ENCODE measurements at places on chromosomes 2 and 18.

DNA sequence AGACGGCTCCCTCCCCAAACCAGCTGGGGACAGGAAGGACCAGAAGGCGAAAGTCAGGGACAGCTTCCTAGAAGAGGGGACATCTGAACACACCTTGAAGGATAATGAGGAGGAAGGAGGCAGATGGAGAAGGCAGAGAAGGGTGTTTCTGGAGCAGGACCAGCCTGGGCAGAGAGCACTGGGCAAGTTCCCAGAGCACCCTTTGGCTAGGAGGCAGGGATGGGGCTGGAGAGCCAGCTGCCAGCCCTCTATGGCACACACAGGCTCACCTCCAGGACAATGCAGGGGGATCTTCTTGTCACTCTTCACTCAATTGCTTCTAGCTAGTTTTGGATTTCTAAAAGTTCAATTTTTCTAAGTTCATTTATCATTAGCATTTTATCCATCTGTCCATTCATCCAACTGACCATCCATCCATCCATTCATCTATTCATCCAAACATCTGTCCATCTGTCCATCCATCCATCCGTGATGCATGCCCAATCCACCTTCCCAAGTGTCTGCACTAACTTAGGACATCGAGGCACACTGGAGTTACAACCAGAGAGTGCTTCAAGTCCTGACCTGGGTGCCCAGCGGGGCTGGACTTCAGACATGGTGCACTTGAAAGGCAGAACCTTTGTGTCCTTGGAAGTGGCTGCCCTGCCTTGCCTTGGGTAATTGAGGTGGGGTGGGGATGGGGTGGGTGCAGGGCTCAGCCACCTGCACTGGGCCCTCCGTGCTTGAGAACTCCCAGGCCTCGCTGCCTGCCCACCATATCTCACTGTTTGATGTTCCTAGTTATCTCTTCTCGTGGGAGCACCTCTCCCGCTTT, 42.5 kb downstream of the INHBB start:
- H3K4me3 ChIP-seq = no peak overlapping the region
- no peak overlapping the region for H3K27ac ChIP-seq

DNA sequence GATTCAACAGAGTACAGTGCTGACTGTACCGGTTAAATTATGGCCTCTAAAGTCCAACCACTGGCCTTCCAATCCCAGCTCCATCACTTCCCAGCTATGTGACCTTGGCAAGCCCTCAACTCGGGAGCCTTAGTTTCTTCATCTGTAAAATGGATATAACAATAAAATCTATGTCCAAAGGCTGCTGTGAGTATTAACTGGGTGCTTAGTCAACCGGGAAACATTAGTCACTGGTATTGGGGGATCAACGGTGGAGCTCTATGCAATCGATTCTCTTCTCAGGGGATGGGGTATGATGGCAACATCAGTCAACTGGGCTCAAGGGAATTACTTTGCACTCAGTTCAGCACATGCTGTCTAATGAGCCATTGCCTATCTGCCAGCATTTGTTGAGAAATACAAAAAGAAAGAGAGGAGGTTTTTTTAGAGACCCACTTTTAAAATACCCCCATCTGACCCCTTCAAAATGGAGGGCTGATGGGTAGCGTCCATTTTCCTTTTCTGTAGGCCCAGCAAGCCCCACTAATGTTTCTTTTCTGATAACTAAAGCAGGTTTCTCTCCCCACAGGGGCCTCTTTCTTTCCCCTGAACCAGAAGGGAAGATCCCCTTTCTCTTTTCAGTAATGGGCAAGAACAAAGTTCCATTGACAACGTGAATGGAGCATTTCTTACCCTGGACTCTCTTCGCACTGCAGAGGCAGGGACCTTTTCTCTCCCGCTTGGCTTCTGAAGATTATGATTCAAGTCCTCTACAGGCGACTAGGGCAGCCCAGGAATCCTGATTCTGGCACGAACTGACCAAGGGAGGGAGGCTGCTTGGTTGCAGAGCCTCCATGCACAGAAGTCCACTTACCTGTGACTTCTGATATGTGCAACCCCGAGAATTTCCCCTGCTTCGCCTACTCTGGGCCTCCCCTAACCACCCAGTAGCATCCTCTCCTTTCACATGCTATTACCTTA, 8.7 kb upstream of the AGFG1 start:
- H3K4me3 ChIP-seq = no peak overlapping the region
- no peaks in the 10 kb centered on the region for H3K4me1 ChIP-seq
- no peak overlapping the region for H3K27ac ChIP-seq
- no peaks in the 10 kb centered on the region for H3K36me3 ChIP-seq
- no peak for DNase-seq

- H3K27ac ChIP-seq = no peak overlapping the region
- H3K4me3 ChIP-seq = no peak overlapping the region
- no peak for DNase-seq
Observed at GRCh38 chr2:133200684-133201421, 367.4 kb downstream of the NCKAP5 start.

DNA sequence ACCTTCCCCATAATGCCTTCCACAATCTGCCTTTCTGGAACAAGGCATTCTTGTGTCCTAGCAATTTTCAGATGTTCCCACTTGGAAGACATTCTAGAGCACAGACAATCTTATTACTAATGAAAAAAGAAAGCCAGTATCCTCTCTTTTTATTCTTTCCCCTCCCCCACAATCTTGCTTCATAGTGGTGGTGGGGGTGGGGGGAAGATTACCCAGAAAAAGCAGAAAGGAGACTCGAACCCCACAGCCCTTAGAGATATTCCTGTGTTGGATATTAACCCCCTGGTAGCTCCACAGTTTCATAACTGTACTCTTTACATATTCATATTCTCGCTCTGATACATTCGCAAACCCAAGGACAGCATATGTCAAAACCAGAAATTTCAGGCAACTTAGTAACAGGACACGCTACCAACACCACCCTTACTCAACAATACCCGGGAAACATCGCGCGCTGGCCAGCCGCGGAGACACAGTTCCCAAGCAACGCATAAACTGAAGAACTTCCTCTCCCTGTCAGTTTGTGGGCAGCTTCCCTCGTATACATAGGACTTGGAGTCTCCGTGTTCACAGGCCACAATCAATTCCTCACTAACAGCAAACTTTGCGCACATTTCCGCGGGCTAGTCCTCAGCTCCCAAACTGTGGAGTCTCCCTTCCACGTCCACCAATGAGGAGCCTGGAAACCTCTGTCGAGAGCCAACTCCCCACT, 793 bp downstream of the NR4A2 start:
- no peaks in the 10 kb centered on the region for H3K36me3 ChIP-seq
- DNase-seq = peak; percentile 75
- no peaks in the 10 kb centered on the region for H3K27me3 ChIP-seq
- H3K27ac ChIP-seq = peak overlapping the region; percentile 100
- H3K4me1 ChIP-seq = no peaks in the 10 kb centered on the region

GRCh38 chr2:157471078-157471477, 27.2 kb upstream of the CYTIP start:
- DNase-seq = no peak
- peaks cover 6% of the 10 kb centered on the region for H3K4me1 ChIP-seq
- H3K27ac ChIP-seq = no peak overlapping the region
- no peaks in the 10 kb centered on the region for H3K27me3 ChIP-seq
- no peaks in the 10 kb centered on the region for H3K36me3 ChIP-seq
